ENCODE measurements at places on chromosomes 1 and 21. TPM values are rescaled to one million over a fixed set of nuclear protein-coding genes. Genes with fewer than 3 reads are reported as not detected.

CFHR1 gene
- total RNA-seq, result 5.5 TPM

ITLN2 gene
- total RNA-seq, result not detected

A3GALT2 gene
- total RNA-seq, result not detected

CFHR2 gene
- total RNA-seq, result 4.3 TPM

METTL13 gene
- total RNA-seq, result 9.4 TPM

USF1 gene
- total RNA-seq, result 33.9 TPM

C1QB gene
- 201 TPM for total RNA-seq

HUNK gene
- 3.1 TPM for total RNA-seq

IARS2 gene
- total RNA-seq, result 74.6 TPM

NTRK1 gene
- total RNA-seq, result not detected

RIIAD1 gene
- 4.1 TPM for total RNA-seq

KAZN gene
- total RNA-seq, result 9.4 TPM

EPHA2 gene
- total RNA-seq, result 21.7 TPM

CFHR3 gene
- total RNA-seq, result 22.6 TPM

CYP4X1 gene
- not detected for total RNA-seq

SLC30A2 gene
- total RNA-seq, result 1.2 TPM

VTCN1 gene
- 0.96 TPM for total RNA-seq

F5 gene
- total RNA-seq, result 2.9 TPM

S100A8 gene
- total RNA-seq, result 16.6 TPM

LCE2A gene
- total RNA-seq, result not detected

Measured in umbilical cord (tissue), 2 donors.